ENCODE measurements at places on chromosomes 5 and 9.

GRCh38 chr5:181223058-181223728, at the start of gene TRIM41:
Gene TRIM41, plus strand, starts transcription at chr5:181223281. Its CDS starts 719 bp downstream, at chr5:181224000.
- DNase-seq: no peak

DNA sequence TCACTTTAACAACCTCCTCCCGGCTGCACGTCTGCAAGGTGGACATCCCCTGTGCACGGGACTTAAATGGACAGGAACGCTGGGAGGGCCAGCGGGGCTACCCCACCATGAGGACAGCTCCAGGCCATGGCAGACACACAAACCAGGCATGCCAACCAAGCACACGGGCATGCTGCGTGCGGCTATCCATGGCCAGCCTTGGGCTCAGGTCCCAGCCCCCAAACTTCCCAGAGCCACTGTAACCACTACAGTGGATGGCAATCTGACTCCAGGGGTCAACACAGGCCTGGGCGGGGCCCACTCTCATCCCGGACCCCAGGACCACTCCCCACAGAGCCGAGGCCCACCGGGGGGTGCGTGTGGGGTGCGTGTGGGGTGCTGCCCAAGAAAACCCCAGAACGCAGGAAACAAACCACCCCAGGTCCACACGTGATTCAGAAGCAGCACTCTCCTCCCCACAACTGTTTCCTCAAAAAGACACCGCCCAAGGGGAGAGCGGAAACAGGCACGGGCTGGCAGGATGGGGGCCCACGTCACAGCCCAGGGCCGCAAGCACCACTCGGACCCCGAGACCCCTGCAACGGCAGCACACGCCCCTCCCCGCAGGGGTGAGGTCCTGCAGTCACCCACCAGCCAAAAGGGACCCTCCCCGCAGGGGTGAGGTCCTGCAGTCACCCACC, 7.4 kb downstream of the SLC12A7 start:
- no peak for DNase-seq

DNA sequence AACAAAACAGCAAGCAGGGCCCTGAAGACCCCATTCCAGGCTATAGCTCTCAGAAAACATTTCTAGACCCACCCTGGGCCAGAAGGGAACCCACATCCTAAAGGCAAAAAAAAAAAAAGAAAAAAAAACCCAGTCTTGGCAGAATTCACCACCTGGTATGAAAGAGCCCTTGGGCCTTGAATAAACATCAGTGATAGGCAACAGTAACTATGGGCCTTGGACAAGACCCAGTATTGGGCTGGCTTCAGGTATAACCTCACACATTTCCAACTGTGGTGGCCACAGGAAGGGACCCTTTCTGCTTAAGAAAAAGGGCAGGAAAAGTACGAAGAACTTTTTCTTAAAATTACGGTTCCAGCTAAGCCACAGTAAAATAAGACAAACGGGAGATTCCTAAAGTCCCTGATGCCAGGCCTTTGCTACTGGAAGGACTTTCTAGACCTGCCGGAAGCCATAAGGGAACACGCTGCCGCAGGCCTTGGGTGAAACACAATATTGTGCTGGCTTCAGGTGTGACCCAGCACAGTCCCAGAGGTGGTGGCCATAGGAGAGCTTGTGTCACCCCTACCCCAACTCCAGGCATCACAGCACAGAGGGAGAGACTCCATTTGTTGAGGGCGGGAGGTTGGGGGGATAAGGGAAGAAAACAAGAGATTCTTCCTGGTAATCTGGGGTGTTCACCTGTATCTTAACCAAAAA, 505.2 kb upstream of the RGMB start:
- DNase-seq: no peak

DNA sequence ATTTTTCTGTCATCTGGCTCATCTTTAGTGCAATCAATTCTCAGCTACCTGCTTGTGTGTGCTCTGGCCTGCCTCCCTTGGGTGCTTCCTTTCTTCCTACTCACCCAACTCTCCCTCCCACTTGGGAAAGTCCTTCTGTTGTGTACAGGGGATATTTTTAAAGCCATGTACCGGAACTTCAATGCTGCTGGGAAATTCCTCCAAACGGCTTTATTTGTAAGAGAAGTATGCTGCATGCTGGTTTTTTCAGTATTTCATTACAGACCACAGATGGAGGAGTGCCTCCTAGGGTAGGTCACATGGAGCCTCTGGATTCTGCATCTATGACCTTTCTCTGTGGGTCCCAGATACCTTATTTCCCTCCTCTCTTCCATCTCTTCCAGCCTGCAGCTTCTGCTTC, 5.4 kb upstream of the HMHB1 start:
- no peak for DNase-seq

- DNase-seq: no peak
These were observed 28.4 kb upstream of the SHC3 start for GRCh38 chr9:89207026-89207425.

DNA sequence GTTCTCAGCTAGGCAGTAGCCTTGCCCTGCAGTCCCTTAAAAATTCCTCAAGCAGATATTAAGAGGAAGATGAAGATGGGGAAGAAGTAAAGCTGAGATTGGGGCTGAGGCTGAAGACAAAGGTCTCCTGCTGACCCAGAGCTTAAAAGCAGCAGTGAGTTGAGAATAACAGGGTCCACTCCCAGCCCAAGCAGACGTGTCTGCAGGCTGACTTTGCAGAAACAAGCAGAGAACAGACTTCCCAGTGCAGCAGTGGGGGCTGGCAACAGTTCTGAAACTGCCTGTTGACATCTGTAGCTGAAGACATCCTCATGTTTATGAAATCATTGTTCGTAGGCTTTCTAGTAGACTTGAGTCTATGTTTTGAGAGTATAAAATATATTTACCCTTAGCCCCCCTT, 1.1 kb downstream of the CTXN3 start:
- no peak for DNase-seq

All from NCI-H446 (cell line).